Activated T-cell treated with anti-CD3 and anti-CD28 coated beads for 48 hours (primary cell): ENCODE measurements at places on chromosomes 2 and 18.

DNA sequence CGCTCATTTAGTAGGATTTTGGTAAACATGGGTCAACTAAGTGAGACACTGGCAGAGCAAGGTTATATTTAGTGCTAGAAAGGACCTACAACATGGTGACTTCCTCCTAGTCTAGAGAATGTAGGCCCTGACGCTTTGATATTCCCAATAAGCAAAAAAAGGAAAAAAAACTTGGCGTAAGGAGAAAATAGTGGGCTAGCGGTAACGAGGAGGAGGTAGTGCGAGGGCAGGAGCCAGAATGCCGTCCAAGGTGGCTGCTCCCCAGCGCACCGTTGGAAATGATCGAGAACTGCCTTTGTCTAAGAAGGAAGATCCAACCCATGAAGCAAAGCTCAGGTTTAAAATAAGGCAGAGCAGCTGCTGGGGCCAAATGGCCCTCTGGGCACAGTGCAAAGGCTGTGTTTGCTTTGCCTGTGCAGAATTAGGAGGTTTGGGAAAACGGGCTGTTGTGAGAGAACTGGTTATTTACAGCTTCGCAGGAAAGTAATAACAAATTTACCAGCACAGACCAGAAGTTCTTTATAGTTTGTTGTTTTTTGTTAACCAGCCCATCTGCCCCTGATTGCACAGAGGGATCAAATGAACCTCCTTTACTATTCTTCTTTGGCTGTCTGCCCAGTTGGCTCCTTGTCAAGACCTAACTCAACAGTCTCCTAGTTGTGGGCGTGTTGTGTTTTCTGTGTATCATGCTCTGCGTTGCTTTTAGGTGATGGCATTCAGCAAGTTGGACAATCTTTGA, 86.6 kb downstream of the ITGB1BP1 start:
- DNase-seq, result no peak

GRCh38 chr2:96547731-96548171, 11.2 kb downstream of the ARID5A start:
- no peak for DNase-seq

GRCh38 chr2:88658326-88658725, 31.1 kb upstream of the EIF2AK3 start:
- DNase-seq, result no peak

GRCh38 chr2:109537565-109538222, 76.1 kb downstream of the SEPTIN10 start:
- no peak for DNase-seq

GRCh38 chr2:128501006-128501690, 182.5 kb upstream of the HS6ST1 start:
- no peak for DNase-seq

DNA sequence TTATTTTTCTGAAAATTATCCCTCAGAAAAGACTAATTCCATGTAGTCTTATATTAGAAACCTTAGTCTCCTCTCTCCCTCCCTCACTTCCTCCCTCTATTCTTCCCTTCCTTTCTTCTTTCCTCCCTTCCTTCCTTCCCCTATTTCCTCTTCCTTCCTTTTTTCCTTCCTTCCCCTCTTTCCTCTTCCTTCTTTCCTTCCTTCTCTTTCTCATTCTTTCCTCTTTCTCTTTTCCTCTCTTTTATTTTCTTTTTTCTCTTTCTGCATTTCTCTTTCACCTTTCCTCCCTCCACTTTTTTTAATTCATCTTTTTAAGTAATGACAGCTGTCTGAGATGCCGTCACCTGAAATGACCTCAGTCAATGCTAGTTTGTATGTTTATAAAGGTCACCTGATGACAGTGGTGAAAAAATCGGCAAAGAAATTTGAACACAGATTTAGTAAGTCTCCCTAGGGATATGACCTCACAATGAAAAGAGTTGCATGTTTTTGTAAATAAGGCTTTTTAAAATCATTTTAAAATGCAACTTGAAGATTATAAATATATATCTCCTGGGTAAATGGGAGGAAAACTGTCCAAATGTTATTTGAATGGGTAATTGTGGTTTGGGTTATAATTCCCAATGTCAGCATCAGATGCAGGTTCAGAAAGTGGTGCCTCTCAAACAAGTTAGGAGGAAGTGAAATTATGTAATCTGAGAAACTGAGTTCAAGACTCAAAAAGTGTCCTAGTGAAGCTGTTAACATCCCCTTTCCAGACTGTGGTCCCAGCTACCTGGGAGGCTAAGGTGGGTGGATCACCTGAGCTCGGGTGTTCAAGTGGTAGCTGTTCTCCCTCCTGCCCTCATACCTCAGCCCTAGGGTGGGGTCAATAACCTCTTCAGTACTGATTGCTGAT, 90.3 kb upstream of the ST3GAL5 start:
- DNase-seq, result no peak

- DNase-seq, result no peak
Measured at GRCh38 chr2:220491670-220492069, 864.2 kb downstream of the SLC4A3 start.

DNA sequence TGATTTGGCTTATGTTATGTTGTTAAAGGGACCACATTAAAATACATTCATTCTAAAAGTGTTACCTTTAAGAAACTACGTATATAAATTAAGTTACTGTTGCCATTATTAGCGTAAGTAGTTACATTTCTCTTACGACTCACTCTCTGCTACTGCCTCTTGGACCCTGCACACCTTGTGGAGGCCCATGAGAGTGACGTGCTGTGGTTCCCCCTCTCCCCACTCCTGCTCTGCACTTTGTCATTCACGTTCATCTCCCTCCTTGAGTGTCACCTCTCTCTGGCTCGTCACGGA, 830 bp upstream of the MERTK start:
- no peak for DNase-seq

DNA sequence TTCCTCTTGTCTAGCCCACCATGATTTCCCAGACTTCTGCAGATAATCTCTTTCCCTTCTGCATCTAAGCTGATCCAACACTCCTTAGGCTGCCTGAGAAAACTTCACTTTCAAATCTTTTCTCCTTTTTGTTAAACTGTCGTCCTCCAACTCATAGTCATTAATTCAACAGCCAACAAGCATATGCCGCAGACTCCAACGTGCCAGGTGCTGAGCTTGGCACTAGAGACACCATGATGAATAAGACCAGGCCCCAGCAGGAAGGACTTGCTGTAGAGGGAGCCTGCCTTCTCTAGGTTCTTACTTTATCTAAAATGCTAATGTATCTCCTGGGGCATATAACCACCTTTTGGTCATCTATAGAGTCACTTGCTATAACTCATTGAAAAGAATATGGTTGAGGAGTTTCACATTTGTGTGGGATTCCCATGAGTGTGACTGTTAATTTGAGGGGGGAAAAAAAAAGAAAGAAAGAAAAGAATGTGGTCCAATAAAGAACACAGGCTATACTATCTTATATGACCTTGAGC, 51.0 kb downstream of the ANKRD44 start:
- DNase-seq, result no peak

- no peak for DNase-seq
Measured at GRCh38 chr2:158004126-158004764, 97.4 kb upstream of the UPP2 start.

DNA sequence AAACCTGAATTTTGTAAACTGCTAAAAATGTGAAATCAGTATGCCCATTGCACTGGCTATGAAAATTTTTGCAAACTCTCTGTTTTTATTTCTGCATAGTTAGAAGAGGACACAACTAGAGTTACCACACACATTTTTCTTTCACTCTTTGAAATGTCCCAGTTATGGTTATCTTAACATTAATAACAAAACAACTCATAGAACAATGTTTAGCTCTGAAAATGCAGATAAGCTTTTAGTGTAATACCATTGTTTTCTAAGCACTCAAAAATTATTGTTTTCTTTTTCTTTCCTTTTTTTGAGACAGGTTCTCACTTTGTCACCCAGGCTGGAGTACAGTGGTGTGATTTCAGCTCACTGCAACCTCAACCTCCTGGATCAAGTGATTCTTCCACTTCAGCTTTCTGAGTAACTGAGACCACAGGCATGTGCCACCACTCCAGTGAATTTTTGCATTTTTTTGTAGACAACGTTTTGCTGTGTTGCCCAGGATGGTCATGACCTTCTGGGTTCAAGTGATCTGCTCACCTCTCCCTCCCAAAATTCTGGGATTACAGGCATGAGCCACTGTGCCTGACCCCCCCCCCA, 1204.5 kb upstream of the ZEB2 start:
- no peak for DNase-seq

- no peak for DNase-seq
Measured at GRCh38 chr18:28714498-28714897, 537.6 kb upstream of the CDH2 start.

- DNase-seq, result no peak
Measured at GRCh38 chr2:107633580-107634147, 193.0 kb upstream of the RGPD4 start.

GRCh38 chr2:143489145-143489544, 359.9 kb downstream of the ARHGAP15 start:
- no peak for DNase-seq

DNA sequence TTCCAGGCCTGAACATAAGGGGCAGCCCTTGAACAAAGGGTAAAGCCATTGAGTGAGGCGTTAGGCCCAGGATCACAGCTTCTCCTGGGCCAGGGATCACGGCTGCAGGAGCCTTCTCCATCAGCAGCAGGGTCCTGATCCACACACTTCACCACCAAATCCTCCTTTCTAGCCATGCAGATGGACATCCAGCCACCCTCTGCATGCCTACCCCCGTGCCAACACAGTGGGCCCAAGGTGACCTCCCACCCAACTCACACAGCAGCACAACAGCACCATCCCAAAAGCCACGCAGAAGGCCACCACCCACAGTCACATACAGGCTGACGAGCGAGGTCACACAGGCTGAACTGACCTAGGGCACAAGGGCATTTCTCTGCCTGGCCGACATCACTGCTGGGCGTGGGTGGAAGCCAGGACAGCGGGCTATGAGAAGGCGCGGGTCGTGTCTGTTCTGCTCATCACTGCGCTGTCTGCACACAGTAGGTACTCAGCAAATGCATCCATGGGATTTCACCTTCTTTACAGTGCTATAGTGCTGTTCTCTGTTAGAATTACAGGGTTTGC, 31.2 kb downstream of the TFCP2L1 start:
- DNase-seq, result no peak

DNA sequence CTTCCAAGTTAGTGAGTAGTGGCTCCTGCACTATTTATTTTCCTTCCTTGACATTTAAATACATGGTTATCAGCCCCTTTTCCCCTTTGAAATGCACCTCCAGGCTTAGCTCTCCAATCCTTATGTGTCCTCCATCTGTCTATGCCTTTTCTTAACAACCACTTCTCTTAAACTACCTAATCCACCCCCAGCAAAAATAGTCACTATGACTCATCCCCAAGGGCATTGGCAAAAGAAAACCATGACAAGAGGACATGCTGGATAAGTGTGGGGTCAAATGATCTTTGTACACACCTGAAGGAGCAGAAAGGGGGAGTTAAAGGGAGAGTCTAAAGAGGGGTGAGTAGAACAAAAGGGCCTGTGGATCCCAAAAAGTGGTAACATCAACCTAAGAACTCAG, 127.2 kb downstream of the ANKRD44 start:
- DNase-seq, result no peak

DNA sequence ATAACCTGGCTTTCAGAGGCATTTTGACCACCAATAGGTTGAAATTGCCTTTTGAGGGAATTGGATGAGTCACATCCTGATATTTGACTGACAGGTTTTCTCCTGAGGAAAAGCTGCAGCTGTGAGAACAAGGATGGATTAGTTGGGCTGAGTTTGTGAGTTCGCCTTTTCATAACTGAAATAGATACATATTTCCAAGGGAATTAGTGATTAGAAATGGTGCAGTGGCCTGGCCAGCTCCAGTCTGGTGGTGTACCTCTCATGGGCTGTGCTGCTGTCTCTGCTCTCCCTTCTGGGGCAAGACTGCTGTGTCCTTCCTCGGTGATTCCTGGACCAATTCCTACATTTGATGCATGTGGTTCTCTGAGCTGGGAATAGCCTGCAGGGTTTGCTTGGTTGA, 341.3 kb downstream of the TSN start:
- DNase-seq, result no peak

DNA sequence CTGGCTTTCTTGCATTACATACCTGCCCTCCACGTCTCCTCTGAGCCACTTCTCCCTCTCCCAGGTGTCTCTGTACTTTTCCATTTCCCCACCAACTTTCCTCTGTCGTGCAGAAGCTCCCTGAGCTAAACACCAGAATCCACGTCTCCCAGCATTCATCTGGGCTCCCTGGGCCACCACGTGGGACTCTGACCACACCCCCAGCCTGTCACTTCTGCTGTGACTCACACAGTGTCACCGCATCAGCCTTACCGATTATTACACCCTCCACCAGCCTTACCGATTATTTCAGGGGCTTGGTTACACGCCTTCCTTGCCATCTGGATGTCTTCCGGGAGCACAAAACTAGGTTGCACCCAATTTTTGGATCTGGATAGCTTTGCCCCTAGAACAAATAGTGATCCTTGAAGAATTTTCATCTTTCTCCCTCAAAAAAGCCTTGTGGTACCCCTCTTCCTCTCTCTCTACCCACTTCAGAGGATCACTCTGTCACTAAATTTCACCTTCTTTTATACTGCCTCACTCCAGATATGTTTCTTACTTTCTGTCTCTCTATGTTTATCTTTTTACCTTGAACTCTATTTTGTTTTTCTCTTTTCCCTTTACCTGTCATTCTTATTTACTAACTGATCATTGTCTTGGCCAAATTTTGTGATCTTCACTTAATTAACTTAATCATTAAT, 136.9 kb upstream of the CAB39 start:
- DNase-seq, result peak; percentile 31

- no peak for DNase-seq
Measured at GRCh38 chr18:54531402-54532065, 59.5 kb upstream of the DYNAP start.

DNA sequence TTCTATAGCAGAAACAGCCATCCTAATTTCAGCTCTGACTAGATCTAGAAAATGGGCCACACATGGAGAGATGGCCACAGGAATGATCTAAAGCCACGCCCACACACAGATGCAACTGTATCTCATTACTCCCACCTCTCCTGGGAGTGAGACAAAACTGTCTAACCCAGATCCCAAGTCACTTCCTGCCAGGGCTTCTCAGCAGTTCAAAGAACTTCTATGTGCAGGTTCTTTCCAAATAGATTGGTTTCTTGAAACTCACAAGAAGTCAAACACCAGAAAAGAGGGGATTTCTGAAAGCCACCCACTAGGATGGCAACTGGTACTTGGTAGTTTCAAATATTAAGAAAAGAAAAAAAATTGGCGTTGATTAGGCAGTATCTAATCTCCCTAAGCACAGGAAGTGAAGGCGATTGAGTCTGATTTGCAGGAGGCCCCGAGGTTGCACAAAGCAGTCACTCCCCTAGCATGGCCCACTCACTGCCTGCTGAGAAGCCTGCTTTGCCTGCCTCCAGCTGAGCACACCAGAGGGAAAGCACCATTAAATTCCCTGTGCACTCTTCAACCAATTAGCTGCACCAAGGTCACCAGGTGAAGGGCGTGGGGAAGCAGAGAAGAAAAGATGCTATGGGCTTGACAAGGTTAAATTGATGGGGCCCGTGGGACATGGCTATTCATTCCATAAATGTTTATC, 51.1 kb downstream of the PAPOLG start:
- DNase-seq, result peak; percentile 49
